Activated CD4-positive, alpha-beta T cell treated with anti-CD3 and anti-CD28 coated beads for 4 hours (primary cell): ENCODE measurements at places on chromosomes 7 and 10.

- DNase-seq, result no peak
Observed at GRCh38 chr7:142332421-142332820, 74.6 kb upstream of the PRSS58 start.

GRCh38 chr10:124053971-124054370 is 39.4 kb downstream of the CHST15 start:
- DNase-seq, result no peak

- DNase-seq, result no peak
Observed at GRCh38 chr7:159048656-159049055, 96.0 kb downstream of the VIPR2 start.

- DNase-seq, result no peak
Observed at GRCh38 chr7:19621740-19622139, 87.1 kb downstream of the POLR1F start.

DNA sequence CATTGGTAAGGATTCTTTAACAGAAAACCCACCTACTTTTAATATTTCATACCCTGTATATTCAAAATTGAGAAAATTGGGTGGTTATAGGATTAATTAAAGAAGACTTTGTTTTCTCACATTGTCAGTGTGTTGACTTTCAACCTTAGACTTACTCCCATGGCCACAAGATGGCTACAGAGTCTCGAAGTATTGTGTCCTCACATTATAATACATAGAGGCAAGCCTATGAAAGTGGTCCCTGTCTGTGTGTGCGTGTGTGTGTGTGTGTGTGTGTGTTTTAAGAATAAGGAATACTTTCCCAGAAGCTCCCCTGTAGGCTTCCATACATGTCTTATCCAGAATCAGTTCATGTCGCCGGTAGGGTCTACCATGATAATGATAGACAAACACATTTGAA is 180.0 kb downstream of the PHF14 start:
- no peak for DNase-seq

DNA sequence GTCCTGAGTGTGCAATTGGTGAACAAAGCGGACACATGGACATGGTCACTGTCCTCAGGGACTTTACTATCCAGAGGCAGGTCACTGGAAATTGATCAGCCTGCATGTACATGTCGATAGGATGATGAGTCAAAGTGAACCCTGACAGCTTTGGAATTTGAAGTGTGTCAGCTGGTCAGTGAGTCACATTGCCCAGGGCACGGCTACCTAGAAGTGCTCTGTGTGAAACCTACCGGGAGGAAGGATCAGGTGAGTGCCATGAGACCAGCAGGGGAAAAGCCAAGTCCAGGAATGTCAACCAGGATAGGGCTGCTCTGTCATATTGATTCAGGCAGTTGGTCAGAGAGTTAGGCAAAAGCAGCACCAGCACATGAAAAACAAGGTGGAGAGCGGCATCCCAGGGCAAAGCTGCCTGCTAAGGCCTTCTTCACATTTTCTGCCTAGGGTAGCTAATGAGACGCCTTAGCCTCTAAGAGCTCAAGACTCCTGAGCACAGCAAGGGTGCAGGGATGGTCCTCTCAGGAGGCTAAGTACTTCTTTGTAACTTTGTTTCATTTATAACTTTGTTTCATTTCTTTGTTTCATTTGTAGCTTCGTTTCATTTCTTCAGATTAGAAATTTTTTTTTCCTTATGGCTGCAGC is 19.4 kb upstream of the PDCD4 start:
- DNase-seq, result peak; percentile 31

DNA sequence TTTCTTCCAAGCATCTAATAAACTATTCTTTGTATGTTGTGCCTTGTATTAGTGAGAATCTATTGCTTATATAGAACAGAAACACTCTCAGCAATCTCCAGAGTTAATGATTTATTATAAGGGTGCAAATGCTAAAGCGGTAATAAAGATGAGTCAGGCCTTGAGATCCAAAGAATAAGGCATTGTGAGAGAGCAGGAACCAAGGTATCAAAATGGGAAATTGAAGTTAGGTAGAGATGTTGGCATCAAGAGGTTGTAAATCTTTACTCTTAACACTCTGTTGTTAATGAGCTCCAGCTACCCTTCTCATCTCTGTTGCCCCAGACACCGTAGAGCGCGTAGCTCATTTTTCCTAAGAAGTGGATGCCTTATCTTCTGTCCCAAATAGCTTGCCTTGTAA is 375.2 kb downstream of the ARL4A start:
- DNase-seq, result no peak

GRCh38 chr10:75507469-75507868 is 76.0 kb downstream of the LRMDA start:
- DNase-seq, result no peak
